ENCODE measurements at places on chromosomes 16 and 17. TPM values are rescaled to one million over a fixed set of nuclear protein-coding genes. Genes with fewer than 3 reads are reported as not detected.

GRCh38 chr17:36849871-36850348, 87.4 kb upstream of the LHX1 start:
- H3K4me3 ChIP-seq = no peak overlapping the region
- no peaks in the 10 kb centered on the region for H3K27me3 ChIP-seq
- peaks cover 10% of the 10 kb centered on the region for H3K36me3 ChIP-seq

DNA sequence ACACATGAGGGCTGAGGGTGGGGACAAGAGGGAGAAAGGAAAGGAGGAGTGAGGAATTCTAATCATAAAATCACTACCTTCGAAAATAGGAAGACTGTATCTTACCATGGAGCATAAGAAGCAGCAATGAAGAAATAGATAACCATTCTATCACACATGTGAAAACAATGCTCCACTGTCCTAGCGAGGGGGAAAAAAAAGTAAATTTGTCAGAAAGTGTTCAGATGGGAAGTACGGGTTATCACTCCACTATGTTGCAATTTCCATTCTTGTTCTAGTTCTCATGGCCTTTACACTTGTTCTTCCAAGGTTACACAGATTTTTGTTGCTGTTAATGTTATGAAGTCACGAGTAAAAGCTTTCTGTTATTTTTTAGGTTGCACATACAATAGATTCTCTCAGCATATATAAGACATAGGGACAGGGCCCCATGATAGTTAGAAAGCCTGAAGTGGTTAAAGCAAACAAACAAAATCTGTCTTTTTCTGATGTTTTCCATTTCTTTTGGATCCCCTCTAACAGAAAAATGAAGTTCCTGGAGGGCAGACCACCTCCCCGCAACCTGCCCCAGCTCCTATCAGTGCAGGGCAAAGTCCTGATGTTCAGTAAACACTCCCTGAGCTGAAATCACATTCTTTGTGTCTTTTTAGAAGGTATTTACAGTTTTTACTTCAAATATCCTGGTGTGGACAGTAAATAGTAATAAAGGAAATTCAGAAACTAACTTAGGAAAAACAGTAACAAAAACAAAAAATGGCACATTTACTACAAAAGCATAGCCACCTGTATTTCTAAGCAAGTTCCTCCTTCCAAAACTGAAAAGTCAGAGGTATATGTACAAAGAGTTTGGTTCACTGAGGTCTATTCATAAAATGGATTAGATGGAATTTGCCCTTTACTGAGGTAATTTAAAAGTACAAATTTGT, 13.7 kb downstream of the MMD start:
- no peak overlapping the region for H3K4me3 ChIP-seq
- DNase-seq = no peak
- peaks cover 5% of the 10 kb centered on the region for H3K36me3 ChIP-seq
- H3K27ac ChIP-seq = no peak overlapping the region

DNA sequence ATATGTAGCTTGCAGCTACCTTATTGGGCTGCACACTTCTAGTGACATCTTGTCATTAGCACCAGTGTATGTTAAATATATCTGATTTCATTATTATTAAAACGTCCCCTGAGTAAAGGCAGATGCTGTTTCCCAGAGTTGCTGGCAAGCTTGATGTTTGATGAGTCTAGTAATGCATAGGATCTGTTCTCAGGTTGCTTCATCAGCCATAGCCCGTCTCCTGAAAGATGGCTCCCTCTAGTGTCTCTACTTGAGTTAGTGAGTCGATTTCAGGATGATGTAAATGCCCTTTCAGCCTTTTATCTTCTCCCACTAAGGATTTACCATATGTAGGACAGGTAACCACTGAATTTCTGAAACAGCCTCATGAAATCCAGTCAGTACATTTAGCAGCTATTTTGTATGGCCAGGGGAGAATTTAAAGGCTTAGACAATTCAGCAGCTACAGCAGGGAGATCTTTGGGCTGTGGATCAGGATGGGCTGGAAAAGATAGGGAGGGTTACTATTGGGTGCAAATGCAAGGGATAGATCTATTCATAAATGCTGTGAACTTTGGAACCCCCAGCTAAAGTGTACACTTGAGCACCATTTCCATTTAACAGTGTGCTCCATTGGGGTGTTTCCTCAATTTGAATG, 376.3 kb downstream of the CNTNAP4 start:
- H3K36me3 ChIP-seq = no peaks in the 10 kb centered on the region
- peak; percentile 79 for DNase-seq
- H3K4me3 ChIP-seq = no peak overlapping the region
- no peaks in the 10 kb centered on the region for H3K27me3 ChIP-seq
- H3K4me1 ChIP-seq = peaks cover 11% of the 10 kb centered on the region
- H3K27ac ChIP-seq = no peak overlapping the region

DNA sequence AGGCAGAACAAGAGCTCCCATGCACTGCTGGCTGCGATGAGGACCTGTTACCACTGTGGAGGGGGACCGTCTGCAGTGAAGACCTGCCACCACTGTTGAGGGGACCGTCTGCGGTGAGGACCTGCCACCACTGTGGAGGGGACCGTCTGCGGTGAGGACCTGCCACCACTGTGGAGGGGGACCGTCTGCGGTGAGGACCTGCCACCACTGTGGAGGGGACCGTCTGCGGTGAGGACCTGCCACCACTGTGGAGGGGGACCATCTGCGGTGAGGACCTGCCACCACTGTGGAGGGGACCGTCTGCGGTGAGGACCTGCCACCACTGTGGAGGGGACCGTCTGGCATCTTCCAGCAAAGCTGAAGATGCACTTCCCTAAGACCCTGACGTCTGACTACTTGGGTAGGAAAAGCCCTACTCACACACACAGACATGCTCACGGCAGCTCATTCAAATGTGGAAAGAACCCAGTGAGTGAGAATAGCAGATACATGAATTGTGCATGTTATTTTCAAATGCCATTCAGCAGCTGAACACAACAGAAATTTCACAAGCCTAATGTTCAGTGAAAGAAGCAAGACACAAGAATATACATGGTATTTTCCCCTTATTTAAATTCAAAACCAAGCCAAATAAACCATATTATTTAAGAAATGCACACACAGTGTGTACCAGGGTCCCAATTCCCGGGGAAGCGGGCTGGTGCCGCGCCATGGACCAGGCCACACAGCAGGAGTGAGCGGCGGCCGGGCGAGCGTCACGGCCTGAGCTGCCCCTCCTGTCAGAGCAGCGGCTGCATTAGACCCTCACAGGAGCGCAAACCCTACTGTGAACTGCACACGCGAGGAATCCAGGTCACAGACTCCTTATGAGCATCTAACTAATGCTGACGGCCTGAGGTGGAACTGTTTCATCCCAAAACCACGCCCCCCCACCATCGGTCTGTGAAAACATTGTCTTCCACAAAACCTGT, 64.2 kb upstream of the METRNL start:
- peaks cover 6% of the 10 kb centered on the region for H3K36me3 ChIP-seq
- no peak for DNase-seq
- no peaks in the 10 kb centered on the region for H3K27me3 ChIP-seq
- H3K4me1 ChIP-seq = no peaks in the 10 kb centered on the region
- no peak overlapping the region for H3K4me3 ChIP-seq

GRCh38 chr16:71559855-71560254, 17.0 kb downstream of the TAT start:
- H3K4me3 ChIP-seq = no peak overlapping the region
- no peak for DNase-seq
- H3K27me3 ChIP-seq = peaks cover 27% of the 10 kb centered on the region

DNA sequence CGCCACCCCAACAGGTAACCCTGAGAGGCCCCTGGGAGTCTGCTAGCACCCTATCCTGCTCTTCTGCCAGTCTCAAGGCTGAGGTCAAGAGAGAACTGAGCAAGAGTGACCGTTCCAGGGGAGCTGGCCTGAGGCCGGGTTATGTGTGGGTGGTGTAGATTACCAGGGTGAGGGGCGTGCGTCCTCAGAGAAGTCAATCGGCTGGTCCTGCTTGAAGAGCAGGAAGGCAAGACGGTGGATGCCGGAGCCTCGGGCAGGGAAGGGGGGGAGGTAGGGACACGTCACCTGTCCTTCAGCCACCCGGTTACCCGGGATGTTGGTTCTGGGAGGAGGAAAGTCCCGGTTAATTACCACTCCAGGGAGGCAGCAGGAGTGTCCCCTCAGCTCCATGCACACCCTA, 2.6 kb upstream of the TRIM65 start:
- H3K4me3 ChIP-seq = no peak overlapping the region
- H3K27me3 ChIP-seq = no peaks in the 10 kb centered on the region
- peaks cover 31% of the 10 kb centered on the region for H3K36me3 ChIP-seq
- DNase-seq = no peak
- H3K4me1 ChIP-seq = peaks cover 12% of the 10 kb centered on the region

- H3K36me3 ChIP-seq = no peaks in the 10 kb centered on the region
- no peaks in the 10 kb centered on the region for H3K27me3 ChIP-seq
- H3K4me1 ChIP-seq = peaks cover 24% of the 10 kb centered on the region
Observed at GRCh38 chr16:57824888-57825287, 22.6 kb upstream of the KIFC3 start.

- no peaks in the 10 kb centered on the region for H3K36me3 ChIP-seq
- H3K27me3 ChIP-seq = no peaks in the 10 kb centered on the region
- no peak overlapping the region for H3K4me3 ChIP-seq
- H3K27ac ChIP-seq = no peak overlapping the region
Observed at GRCh38 chr17:49339354-49339753, 22.7 kb downstream of the ZNF652 start.

DNA sequence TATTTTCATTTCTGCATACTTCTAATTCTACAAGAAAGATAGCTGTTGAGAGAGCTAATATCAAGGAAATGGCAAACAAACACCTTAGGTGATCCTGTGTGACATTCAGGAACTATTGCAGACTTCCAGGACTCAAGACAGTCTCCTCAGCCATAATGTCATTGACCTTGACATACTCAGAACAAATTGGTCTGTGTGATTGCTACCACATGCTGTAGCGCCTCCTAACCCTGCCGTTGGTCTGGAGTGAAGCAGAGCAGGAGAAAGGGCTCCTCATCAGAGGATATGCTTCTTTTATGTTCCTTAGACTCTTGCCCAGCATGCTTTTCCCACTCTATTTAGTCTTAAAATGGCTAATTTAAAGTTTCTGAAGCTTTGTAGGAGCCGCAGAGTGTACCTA, 194.2 kb upstream of the TBX2 start:
- H3K27me3 ChIP-seq = no peaks in the 10 kb centered on the region
- DNase-seq = no peak
- H3K4me1 ChIP-seq = no peaks in the 10 kb centered on the region
- H3K36me3 ChIP-seq = no peaks in the 10 kb centered on the region

DNA sequence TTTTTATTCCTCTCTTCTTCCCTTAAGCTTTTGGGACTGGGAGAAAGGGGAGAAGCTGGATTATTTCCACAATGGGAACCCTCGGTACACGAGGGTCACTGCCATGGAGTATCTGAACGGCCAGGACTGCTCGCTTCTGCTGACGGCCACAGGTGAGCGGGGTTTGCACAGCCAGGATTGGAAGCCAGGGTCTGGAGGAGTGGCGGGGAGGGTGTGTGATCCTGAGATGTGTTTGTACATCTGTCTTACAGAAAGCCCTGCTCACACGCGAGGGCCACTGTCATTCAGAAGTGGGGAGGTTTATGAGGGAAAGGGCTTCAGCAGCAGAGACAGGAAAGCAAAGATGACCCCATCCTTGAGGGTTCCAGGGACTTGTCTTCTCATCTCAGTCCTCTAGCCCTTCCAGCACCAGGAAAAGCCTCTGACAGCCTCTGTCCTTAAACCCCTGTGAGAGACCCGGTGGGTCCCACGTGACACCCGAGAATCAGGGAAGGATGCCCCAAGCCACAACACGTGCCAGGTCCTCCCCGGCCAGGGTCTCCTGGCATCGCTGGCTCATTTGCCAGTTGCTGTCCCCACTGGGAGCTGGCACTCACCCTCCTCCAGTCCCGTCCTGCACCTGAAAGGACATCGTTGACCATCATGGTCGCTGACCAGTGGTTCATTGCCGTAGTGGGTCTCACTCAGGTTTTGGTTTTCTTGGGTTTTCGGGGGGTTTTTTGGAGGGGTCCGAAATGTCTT, 44.3 kb upstream of the CHMP6 start:
- no peak overlapping the region for H3K4me3 ChIP-seq
- H3K27me3 ChIP-seq = no peaks in the 10 kb centered on the region
- H3K4me1 ChIP-seq = peaks cover 4% of the 10 kb centered on the region
- no peak for DNase-seq

The KRTAP1-5 gene
- not detected for total RNA-seq

The CDYL2 gene
- total RNA-seq = 7.1 TPM

The TAC4 gene
- total RNA-seq = not detected

The PLCD3 gene
- total RNA-seq = 54.5 TPM

The OR1F1 gene
- total RNA-seq = not detected

The TMC7 gene
- total RNA-seq = 4.1 TPM

The KAT8 gene
- 42.0 TPM for total RNA-seq

The HIC1 gene
- total RNA-seq = 0.59 TPM

The ATP2C2 gene
- not detected for total RNA-seq

The COQ9 gene
- 72.5 TPM for total RNA-seq
